Naive thymus-derived CD4-positive, alpha-beta T cell (primary cell): ENCODE measurements at places on chromosomes 13 and 19. TPM values are rescaled to one million over a fixed set of nuclear protein-coding genes. Genes with fewer than 3 reads are reported as not detected.

GRCh38 chr13:105442949-105443699 lies 1092.3 kb downstream of the EFNB2 start:
- no peak for DNase-seq

The ZSCAN22 gene
- total RNA-seq, result 5.2 and 6.0 TPM in 2 replicates

The ZNF579 gene
- total RNA-seq, result 6.1 TPM

The C19orf81 gene
- not detected for total RNA-seq

The ZGLP1 gene
- total RNA-seq, result 5.3 TPM
